ENCODE measurements at places on chromosomes 7 and 10.

- DNase-seq, result peak; percentile 3
Observed at GRCh38 chr10:61159253-61159652, 215.3 kb upstream of the RHOBTB1 start.

- DNase-seq, result no peak
Observed at GRCh38 chr7:136517971-136518370, 350.5 kb upstream of the CHRM2 start.

GRCh38 chr7:83546586-83546985, 102.4 kb downstream of the SEMA3E start:
- no peak for DNase-seq

- peak; percentile 2 for DNase-seq
Observed at GRCh38 chr10:16606421-16606820, 84.7 kb upstream of the C1QL3 start.

DNA sequence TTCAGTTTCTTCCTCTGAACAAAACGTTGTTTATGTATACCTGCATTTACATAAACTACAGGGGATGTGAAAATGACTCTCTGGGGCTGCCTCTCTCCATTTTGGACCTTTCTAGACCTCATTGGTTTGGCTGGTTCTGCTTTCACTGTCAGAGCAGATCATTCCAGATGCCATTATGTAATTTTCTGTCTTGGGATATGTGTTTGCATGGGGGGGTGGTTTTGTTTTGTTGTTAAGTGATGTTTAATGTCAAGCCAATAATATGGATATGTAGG, 172.4 kb downstream of the LRRC4 start:
- DNase-seq, result no peak

DNA sequence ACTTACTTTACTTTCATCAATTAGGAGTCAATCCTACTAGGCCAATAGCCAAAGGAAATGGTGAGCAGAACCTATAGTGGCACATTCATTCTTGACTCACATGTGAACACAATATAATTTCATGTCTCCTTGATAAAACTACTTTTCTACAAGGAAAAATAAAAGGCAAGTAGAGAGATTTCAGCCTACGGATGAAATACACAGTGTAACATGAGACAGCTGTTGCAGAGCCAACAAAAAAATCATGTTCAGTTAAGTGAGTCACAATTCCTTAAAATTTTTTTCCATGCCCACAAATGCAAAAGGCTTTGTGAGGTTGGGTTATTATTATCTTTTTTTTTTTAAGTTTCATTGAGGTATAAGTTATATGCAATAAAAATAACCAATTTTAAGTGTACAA, 54.8 kb downstream of the GPR141 start:
- DNase-seq, result no peak

- DNase-seq, result no peak
Observed at GRCh38 chr10:78779339-78779955, 289.3 kb upstream of the ZMIZ1 start.

DNA sequence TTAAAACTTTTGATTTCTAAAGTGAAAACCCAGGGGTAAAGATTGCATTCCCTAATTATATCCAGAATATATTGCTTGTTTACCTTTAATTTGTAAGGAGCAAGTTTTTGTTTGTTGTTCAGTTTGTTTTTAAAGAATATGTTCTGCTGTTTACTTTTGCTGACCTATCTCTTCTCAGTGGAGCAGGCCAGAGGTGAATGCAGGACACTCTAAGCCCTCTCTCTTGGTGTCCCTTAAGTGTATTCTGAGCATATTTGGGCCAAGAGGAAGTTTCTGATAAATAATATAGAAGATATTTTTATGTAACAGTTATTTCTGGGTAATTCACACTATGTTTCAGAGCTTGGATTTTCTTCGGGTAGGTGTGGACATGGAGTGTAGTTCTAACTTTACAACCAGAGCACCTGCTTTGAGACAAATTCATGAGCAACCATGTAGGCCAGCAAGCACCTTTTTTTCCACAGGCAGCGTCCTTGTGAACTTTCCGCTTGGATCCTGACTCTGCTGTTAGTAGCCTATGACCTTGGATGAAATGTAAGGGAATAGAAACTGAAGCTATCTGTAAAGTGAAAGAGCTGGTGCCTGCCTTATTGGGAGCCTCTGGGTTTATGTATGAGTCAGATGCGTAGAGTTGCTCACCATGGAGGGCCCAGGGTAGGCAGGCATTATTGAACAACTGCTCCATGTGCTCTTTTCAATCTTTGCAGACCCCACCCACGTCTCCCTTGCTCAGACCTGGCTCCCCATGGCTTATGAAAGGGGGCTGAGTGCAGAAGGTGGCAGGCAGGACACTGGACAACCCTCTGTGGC, 16.1 kb downstream of the OGDH start:
- no peak for DNase-seq
